ENCODE measurements at places on chromosomes 16 and 17.
A peak's percentile ranks its signal among the peaks of the same experiment; 100 is the strongest.

DNA sequence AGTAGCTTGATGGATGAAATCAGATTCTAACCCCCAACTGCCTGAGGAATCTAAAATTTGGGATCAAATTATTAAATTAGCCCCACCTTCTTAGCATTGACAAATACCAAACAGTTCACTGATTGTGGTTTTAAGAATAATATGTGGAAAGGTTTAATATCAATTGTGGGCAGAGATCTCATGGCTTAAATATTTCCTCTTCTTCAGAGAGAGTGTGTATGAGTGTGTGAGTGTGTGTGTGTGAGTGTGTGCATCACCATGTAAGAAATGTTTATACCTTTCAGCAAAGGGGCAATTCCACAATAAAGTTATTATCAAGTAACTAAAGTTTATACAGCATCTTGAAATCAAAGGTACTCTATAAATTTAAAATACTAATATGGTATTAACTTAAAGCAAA lies 3.2 kb downstream of the SMURF2 start:
- DNase-seq = no peak

DNA sequence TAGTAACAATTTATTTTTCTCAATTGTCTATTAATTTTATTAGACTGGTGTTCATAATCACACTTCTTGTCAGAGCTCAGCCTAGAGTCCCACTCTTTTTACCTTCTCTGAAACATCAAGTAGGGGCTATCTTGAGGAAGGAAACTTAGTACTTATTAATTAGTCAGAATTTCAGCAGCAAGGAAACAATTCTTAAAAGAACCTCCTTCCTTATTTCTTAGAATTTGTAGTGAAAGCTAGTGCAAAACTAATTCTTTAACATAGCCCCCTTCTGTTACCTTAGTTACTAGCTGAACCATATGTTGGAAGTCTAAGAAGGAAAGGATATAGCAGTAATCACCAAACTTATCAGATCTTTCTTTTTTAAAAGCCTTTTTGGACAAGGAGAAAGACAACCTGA lies 35.2 kb downstream of the MAP2K4 start:
- no peak for DNase-seq

DNA sequence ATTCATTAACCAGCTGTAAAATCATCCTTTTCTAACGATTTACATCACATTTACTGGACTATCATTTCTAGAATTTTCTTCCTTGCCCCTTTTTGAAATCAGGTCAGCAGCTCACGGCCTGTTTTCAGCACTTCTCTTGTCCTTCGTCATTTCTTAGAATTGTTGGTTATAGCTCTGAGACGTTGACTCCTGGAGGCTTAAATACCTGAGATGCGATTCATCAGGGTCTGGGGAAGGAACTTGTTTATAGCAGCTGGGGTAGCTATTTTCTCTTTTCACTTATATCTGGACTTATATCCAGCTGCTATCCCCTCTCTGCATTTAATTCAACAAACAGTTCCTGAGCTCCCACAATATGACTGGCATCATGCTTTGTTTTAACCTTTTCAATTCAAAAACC lies 338.7 kb upstream of the TNRC6C start:
- no peak for DNase-seq

GRCh38 chr16:31072540-31073141 lies 1.4 kb downstream of the ZNF668 start:
- no peak for DNase-seq

- DNase-seq = no peak
Measured at GRCh38 chr16:58339452-58339981, 44.7 kb upstream of the PRSS54 start.

DNA sequence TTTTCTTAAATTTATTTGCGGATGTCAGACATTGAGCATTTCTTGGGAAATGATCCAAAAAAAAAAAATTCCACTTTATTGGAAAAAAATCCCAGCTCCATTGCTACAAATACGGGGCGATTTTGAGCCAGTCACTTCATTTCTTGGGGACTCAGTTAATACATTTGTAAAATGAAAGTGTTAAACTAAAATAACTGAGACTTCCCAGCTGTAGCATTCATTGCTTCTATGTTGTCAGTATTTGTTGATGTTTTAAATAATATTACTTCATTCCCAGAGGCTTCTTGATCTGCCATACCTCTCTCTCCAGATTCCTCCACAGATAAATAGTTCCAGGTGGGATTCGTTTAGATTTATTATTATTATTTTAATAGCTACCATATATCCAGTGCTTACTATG lies 77.1 kb upstream of the HS3ST3A1 start:
- DNase-seq = no peak

GRCh38 chr16:29729116-29729521 lies 16.7 kb downstream of the C16orf54 start:
- DNase-seq = no peak

DNA sequence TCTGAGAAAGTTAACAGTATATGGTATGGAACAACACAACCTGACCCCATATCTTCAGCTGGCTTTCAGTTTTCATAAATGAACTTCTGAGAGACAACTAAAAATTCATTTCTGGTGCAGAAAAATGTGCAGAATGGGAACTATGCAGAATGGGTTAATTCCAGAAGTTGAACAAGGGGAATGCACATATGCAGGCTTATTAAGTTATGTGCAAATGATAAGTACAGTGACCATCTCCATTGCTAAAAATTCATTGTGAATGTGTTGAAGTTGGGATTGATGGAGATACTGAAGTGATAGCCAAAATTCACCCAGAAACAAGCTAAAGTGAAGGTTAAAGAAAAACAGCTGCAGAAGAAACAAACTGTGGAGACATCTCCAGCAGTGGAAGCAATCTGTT lies 315.8 kb downstream of the CA10 start:
- no peak for DNase-seq

DNA sequence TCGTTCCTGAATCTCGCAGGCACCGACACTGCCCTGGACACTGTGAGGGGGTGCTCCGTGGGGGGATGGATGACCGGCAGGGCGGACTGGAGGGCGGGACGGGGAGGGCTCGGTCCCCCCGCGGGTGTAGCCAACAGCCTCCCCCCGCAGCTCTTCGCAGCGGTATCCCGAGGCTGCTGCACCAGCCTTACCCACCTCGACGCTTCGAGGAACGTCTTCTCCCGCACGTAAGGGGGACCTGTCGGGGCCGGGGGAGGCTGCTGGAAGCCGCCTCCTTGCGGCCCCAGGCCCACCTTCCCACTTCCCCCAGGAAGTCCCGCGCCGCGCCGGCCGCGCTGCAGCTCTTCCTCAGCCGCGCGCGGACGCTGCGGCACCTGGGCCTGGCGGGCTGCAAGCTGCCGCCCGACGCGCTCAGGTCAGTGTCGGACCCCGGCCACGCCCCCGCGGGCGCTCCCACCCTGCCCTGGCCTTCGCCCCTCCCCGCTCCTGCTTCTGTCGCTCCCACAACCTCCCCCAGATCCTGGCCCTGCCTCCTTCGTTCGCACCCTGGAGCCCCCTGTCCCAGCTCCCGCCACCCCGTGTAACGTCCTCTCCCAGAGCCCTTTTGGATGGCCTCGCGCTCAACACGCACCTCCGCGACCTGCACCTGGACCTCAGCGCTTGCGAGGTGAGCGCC lies 3.3 kb downstream of the CARMIL2 start:
- no peak for DNase-seq

GRCh38 chr17:36665417-36665816 lies 64.0 kb downstream of the MRM1 start:
- DNase-seq = no peak

DNA sequence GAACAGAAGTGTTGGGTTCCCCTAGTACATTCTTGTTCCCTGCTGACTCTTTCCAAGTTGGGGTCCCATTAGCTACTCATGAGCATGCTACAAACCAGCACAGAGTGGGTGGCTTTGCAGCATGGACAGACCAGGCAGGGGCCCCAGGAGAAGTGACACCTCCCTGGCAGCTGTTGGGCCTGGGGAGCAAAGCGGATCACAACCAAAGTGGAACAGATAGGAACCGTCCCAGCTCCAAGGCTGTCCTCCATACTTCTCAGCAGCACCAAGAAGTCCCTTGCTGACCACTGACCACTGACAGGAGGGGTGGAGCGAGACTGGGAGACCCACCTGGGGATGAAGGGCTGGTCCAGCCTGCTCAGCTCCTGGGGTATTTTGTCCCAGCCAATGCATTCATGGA lies 12.4 kb upstream of the GFAP start:
- no peak for DNase-seq

DNA sequence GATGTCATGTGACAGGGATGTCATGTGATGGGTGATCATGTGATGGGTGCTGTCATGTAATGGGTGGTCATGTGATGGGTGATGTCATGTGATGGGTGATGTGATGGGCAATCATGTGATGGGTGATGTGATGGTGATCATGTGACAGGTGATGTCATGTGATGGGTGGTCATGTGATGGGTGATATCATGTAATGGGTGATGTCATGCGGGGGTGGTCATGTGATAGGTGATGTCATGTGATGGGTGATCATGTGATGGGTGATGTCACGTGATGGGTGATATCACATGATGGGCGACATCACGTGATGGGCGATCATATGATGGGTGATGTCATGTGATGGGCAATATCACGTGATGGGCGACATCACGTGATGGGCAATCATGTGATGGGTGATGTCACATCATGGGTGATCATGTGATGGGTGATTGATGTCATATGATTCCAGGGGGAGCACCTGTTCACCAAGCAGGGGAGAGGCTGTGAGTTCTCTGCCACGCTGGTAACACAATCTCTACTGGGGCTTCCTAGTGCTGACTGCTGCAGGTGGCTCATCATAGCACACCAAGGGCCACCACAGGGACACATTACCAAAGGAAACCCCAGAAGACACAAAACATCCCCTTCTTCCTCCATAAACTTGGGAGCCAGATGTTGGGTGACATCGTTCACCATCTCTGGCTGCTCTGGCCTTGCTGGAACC lies 16.5 kb downstream of the CD300LB start:
- peak; percentile 100 for DNase-seq

- DNase-seq = no peak
Measured at GRCh38 chr17:59941131-59941530, 23.4 kb downstream of the RNFT1 start.

DNA sequence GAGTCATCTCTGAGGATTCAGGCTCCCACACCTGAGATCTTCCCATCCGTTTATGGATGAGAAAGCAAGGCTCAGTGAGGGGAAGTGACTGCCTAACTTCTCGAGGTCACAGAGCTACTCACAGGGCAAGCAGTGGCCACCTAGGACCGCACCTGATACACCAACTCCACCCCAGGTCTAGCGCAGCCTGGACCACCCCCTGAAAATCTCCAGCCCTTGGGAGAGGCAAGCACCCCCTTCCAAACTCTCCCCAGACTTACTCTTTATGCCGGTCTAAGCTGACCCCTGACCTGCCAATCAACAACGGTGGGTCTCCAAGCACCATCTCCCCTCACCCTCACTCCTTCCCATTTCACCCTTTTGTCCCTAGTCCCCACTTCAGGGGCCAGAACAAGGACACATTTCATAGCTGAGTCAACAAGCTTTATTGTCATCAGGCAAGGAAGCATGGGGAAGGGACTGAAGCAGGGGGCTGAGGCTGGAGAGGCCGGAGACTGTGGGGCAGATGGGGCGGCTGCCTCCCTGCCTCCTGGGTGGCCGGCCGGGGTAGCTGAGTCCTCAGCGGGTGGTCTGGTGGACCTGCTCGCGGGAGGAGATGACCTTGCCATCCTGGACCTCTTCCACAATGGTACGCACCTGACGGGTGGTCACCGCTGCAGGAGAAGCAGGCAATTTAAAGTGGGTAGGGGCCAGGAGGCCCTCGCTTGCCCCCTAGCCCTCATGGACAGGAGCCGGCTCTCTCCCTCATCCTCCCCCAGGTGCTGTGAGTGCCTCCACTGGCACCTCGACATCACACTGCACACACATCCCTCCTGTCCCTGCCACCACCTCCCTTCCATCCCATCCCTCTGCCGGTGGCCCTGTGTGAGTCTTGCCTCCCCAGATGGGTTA lies 5.1 kb downstream of the KRT17 start:
- DNase-seq = no peak

DNA sequence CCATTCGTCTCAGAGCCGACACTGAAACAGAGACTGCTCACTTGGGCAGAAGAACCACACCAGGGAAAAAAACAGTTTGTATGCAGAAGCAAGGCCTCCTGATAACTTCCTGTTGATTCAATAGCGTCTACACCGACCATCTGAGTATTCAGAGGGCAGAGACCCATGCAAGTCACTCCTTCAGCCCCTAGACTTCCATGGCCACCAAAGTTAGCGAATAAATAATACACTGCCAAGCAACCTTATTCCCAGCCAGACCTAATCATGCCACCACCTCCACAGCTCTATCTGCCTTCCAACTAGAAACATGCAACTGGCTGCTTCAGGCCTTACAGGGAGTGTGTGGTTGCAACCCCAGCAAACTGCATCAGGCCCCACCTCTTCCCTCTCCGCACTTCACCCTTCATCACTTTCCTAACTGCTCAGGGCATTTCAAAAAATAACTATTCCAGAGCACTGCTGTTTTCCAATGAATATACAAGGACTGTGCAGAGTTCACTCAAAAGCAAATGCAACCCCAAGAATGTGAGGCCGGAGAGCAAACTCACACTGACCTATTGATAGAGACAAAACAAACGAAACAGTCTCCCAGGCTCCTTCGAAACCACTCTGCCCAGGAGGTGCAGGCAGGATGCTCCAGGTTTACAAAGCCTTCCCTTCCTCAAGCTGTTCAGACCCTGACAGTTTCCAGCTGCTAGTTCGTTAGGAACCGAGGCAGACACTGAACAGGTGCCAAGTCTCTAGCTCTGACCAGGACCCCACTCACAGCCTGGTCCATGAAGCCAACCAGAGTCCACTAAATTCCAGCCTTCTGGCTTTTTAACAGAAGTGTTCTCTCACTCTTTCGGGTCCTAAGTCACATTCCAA lies 3.6 kb downstream of the USP7 start:
- DNase-seq = no peak

DNA sequence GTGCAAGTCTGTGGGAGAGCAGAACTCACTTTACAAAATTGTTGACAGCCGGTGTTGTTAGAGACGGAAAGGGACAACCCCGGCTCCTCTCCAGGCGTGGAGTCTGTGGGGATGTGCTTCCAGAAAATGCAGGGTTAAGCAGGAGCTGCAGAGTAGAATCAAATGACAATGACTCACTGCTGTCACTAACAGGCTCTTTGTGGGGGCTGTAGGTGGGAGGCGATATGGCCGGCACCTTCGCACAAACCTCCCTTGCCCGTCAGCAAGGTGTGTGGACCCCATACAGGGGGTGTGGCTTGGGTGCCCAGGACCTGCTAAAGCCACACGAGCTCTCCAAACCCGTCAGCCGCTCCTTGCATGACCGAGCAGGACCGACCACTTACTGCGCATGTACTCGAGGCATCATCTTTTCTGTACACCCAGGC lies 5.8 kb downstream of the PDK2 start:
- no peak for DNase-seq

- DNase-seq = no peak
Measured at GRCh38 chr16:49755313-49755620, 100.6 kb downstream of the ZNF423 start.
